ENCODE measurements at places on chromosomes 4 and X.

DNA sequence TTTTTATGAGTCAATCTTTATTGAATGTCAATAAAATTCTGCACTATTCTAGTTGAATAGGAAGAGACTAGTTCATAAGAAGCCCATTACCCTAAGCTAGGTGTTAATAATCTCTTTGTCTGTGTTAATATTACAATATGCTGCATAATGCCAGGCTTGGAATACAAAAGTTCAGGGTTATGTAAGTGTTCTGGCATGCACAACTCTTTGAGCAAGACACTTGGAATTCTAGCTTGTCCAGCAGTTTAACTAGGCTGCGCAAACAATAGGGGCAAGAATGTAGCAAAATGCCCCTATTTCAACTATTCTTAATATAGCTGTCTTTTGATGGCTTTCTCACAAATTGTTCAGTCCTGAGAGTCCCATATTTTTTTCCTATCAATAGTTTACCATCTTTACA is 31.3 kb upstream of the ETNPPL start:
- no peak for DNase-seq

DNA sequence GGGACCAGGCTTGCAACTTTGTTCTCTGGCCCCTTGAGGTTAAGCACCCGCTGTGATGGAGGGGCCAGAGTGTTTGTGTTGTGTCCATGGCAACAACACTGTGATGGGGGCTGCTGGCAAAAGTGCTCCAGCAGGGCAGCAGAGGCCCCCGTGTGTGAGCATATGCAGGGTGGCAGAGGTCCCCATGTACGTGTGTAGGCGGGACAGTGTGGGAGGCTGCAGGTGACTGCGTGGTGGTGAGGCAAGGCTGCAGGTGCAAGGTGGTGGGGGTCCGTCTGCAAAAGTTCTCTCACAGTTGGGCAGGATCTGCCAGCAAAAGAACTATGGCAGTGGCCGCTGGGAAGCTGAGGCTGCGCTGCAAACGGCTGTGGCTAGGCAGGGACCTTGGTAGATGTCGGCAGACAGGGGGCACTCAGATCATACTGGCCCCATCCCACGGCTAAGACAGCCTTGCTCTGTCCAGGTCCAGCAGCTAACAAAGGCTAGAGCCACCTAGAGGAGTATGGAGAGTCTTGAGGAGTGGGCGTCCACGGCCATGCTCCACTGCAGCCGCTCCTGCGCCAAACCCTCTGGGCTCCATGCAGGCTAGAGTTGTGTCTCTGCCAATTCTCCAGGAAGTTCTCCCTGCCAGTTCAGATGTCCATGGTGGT is 46.8 kb upstream of the PASD1 start:
- DNase-seq: no peak

GRCh38 chr4:146975527-146975926 is 29.9 kb upstream of the TTC29 start:
- no peak for DNase-seq

GRCh38 chrX:46582966-46583365 is 9.4 kb downstream of the CHST7 start:
- DNase-seq: peak; percentile 47

DNA sequence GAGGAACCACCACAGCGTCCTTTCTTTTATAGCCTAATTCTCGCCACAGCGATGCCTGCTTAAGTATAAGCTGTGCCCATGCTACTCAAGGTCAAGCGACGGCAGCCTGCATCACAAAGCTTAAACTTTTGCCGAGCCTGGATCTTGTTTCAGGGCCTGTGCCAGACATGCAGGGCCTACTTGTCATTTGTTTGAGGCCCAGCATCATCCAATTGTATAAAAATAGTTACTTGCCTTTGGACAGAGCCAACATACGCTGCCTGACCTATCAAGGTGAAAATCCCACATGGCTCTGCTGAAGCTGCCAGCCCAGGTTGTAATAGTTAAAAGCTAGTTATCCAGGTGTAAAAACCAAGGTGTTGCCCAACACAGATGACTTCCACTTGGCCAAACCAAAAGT is 107.1 kb downstream of the TMEM131L start:
- DNase-seq: no peak

GRCh38 chr4:122533841-122534240 is 77.3 kb upstream of the IL2 start:
- no peak for DNase-seq

DNA sequence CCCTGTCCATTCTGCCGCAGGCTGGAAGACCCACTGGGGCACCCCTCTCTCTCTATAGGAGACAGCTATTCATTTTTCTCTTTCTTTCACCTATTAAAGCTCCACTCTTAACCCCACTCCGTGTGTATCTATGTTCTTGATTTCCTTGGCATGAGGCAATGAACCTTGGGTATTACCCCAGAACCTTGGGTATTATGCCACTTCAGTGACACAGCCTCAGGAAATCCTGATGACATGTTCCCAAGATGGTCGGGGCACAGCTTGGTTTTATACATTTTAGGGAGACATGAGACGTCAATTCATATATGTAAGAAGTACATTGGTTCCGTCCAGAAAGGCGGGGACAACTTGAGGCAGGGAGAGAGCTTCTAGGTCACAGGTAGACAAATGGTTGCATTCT is 13.4 kb downstream of the HTT-AS start:
- DNase-seq: no peak

DNA sequence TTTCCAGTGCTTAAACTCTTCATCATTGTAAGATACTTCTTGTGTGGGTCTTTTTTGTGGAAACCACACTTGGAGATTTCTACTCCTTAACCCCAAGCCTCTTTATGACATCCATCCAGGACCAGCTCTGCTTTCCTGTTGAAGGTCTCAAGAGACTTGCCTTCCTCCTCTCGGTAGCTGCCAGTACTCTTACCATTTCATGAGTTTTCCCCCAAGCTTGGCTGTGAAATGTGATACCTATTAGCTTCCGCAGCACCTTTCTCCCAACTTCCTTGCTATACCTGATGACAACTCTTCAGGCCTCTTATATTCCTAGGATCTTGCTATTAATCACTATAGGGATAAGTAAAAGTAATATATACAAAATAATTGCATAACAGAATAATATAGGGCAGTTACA is 1.9 kb upstream of the DCK start:
- no peak for DNase-seq

DNA sequence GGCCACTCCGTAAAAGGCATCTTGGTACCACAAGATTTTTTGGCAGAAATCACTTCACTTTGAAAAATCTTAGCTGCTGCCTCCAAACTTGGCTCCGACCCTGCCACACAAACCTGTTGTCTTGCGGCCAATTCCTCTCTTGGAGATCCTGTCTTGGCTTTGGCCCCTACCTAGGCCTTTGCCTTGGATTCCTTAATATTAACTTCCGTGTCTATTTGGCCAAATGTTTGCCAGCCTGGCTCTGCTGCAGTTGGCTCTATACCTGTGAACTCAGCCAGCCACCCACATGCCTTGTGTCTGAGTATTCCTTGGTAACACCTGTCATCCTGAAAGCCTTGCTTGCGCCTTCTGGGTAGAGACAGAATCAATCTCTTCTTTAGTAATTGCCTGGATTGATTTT is 12.5 kb downstream of the GRXCR1 start:
- DNase-seq: no peak

DNA sequence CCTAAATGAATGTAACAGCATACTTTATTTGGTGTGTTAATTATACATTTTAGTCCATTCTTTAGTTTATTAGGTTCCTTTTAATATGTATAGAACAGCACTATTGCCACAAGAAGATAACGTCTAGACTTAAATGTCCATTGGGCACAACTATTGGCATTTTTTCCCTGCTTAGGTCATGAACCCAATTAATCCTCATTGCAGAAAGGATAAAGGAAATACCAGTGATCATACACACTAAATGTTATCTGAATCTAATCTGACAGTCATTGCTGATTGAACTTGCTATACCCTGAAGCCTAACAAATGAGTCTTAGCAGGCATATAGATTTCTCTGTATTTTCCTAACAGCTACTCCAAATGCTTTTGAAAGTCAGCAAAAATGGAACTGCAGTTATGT is 2250.0 kb upstream of the AGA start:
- DNase-seq: no peak

- no peak for DNase-seq
These were observed 559.7 kb upstream of the FAT1 start for GRCh38 chr4:187283201-187283955.

GRCh38 chrX:44054863-44055601 is 81.8 kb upstream of the NDP start:
- DNase-seq: no peak

- peak; percentile 55 for DNase-seq
These were observed 32.7 kb downstream of the TBC1D14 start for GRCh38 chr4:6942238-6942800.

- no peak for DNase-seq
These were observed 249.2 kb upstream of the GPRIN3 start for GRCh38 chr4:89556601-89557305.

GRCh38 chrX:96540111-96540631 is 144.5 kb upstream of the DIAPH2 start:
- no peak for DNase-seq

DNA sequence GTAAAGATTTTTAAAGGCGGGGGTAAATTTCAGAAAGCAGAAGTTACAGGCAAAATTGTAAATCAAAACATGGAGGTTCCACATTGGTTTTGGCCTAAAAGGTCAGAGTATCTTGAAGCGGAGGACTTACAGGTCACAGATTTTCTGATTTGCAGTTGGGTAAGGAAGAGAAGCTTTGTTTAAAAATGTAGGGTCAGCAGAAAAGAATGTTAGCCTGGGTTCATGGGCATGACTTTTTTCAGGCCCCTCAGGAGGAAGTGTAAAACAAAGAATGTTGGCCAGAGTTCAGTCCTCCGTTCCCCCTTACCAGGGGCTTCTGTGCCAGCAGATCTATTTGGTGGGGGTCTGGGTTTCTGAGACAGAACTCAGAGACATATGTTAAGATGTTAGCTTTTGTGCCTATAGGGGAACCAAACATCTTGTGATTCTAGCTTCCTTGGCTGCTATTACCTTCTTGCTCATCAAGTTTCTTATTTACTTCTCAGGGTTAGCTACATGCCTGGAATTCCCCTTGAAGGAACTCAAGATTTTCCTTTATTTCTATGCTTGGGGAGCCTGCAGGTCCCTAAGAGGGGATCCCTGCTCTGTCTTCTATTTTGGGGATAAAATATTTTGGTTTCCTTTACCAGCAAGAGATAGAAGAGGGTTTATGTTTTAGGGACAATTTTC is 160.3 kb downstream of the ANK2 start:
- DNase-seq: no peak
